ENCODE measurements at places on chromosomes 5 and 9. TPM values are rescaled to one million over a fixed set of nuclear protein-coding genes. Genes with fewer than 3 reads are reported as not detected.

DNA sequence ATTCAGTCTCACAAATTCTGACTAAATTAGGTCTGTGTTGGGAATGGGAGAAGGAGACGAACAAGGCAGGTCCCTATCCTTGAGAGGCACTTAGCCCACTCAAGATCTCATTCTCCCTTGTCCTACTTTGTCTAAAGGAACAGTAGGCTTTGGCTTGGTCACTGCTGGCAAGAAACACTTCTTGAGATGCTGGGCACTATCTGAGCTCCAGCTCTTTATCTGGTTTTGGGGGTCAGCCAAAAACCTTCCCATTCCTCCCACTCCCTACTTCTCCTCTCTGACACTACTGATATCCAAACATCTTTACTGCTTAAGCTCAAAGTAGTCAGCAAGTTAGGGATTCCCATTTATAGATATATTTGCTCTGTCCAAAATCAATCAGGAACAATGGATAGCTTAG is 155.2 kb downstream of the MAPKAP1 start:
- no peak for DNase-seq

GRCh38 chr9:94679587-94679986 is 40.3 kb upstream of the FBP1 start:
- DNase-seq, result no peak

DNA sequence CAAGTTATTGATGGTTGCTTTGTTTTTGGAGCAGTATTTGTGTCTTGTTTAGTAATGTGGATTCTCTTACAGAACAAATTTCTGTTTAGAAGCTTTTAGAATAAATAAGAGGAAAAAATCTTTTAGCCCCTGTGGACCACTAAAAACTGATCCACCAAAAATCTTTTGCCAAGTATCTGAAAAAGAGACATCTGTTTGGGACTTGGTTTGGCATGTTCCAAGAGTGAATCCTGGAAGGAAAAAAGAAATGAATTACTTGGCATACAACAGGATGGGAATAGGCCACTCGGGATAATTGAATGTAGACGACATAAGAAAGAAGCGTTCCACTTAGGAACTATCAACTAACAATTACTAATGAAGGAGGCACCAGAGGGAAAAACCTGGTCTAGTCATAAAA is 1350.1 kb upstream of the C9orf72 start:
- no peak for DNase-seq

GABRB2 gene
- total RNA-seq, result 71.7 TPM

- no peak for DNase-seq
Observed at GRCh38 chr5:9452181-9452580, 93.7 kb downstream of the SEMA5A start.

DNA sequence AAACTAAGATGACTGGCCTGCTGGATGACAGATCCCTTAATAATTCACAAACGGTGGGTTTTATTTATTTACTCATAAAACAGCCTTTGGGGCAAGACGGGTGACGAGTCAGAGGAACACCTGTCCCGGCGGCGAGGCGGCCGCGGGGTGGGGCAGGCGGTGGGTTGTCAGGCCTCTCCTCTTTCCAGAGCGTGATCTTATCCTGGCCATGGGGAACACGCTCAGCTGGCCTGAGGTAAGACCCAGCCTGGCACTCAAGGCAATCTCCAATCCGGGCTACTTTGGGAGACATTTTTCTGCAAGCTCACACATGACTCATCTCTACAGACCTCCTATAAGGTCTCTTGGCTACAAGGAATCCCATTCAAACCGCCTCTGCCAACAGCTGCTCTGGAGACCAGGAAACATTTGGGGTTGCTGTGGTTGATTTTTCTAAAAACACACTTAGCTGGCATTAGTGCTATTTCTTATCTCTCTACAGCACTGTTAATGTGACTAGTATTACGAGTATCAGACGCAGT is 6.3 kb downstream of the RAPGEF1 start:
- no peak for DNase-seq

- DNase-seq, result no peak
Observed at GRCh38 chr5:998246-999031, 10.2 kb upstream of the NKD2 start.

CSF1R gene
- total RNA-seq, result 5.3 TPM

DNA sequence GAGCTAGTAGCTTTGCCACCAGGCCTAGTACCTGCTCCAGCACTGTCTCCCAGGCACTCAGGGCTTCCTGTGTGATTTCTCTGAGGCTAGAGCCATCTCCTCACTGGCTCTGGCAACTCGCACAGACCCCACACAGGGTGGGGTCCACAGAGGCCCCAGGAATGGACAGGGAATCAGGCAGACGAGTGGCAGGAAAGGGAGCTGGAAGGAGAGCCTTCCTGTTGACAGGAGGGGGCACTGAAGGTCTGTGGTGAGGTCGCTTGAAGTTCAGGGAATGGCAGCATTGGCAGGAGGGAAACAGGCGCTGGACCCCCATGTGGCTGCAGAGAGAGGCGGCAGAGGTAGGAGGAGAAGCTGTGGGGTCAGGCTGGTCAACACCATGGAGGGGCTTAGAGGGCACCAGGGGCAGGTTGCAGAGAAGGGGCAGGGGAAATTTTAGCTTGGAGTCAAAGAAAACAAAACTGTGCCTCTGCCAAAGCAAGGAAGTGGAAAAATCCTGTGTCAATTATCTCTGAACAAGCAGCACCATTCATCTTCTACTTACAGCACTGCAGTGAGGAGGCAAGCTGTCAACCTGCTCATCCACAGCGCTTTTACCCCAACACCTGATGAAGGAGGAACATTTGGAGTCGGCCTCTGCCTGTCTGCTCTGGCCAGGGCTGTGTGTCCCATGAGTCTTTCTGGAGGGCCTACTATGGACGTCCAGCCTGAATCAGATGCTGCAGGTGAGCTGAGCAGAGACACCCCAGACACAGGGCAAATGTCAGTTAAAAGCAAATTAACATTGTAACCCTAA is 270.2 kb downstream of the FSTL4 start:
- no peak for DNase-seq
